ENCODE measurements at places on chromosomes 7 and 10.

- DNase-seq = no peak
Observed at GRCh38 chr10:70500368-70500767, 21.8 kb downstream of the PALD1 start.

- no peak for DNase-seq
Observed at GRCh38 chr7:120955577-120956149, 5.1 kb downstream of the ING3 start.

DNA sequence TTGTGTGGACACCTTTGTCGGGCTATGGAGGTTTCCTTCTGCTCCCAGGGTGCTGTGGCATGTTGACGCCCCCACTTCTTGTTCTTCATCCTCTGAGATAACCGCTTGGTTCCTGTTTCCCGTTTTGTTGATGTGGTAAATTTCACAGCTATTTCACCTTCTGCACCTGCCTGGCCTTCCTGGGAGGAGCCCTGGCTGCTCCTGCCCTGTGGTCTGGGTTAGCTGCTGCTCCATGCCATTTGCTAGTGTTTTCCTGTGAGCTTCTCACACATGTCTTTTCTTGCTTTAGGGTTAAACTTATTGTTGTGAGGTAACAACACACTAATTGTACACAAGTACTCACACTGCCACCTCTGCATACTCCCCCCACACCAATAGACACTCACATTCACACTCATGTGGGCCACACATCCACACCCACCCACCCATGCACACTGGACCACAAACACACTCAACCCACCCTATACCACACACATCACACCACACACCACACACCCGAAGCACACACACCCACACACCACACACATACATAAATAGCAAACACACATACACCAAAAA, 46.5 kb upstream of the MSMB start:
- DNase-seq = no peak

DNA sequence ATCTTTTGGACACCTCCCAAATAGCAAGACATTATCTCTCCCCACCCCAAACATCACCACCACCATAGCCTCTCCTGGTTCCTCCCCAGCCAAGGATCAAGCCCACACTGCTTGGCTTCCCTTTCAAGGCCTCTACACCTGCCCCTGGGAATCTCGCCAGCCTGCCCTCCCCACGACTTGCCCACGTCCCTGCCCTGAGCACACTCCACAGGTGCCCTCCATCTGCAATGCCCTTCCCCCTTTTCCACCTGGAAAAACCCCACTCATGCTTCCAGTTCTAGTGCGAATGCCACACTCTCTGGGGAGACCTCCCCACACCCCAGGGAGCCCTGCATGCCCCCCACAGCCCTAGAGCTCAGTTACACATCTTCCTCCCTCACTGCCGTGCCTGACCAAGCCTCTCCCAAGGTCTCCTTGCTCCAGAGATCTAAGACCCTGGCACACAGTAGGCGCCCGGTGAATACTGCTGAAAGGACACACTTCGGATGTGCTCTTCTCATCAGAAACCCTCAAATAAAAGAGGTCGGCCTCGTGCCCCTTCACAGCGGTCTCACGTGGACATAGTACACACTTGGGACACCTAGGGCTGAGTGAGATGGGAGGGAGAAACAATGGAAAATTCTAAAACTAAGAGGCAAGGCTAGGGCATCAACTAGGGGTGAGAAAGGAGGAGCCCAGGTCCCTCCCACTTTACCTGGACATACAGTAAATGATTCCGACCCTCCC, 91.4 kb downstream of the DLG5 start:
- DNase-seq = no peak

DNA sequence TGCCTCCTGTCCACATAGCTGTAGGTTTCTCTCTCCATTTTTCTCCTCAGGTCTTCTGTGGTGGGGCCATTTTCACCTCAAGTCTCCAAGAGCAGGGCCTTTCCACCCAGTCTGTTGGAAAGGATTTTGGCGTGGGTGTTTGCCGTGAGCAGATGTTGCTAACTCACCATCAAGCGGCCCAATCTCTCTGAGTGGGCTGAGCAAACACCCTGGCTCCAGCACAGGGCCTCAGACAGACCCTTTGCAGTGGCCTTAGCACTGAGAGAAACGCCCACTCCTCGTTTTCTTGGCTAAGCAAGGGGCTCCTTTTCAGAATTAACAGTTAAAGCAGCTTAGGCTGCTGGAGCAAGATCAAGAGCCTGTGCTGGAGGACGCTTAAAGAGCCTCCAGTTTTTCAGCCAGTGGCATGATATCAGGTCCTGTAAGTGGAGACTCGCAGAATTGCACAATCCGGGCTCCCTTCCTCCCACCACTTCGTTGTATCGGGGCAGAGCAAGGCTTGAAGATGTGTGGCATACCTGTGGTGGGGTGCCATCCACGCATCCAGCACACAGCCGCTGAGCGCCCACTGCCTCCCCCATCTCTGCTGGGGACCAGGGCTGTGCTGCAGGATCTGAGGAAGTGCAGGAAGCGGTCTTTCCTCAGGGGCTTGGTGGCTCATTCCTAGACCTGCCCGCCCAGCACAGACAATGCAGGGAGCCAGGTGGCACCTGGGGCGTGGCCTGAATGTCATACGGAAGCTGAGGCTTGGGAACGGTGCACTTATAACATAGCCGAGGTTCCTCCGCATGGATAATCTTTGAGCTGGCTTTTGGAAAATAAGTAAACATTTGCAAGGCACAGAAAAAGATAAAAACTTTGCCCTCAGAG, 142.7 kb downstream of the ADARB2 start:
- no peak for DNase-seq

- DNase-seq = no peak
Observed at GRCh38 chr7:194252-195009, 2.1 kb downstream of the FAM20C start.

GRCh38 chr10:11194859-11195586, 177.4 kb downstream of the CELF2 start:
- no peak for DNase-seq

GRCh38 chr7:155484483-155485399, 26.8 kb downstream of the EN2 start:
- DNase-seq = no peak

- DNase-seq = no peak
Observed at GRCh38 chr10:62978482-62978881, 154.6 kb upstream of the NRBF2 start.

GRCh38 chr7:47738563-47739166, 156.8 kb upstream of the TNS3 start:
- peak; percentile 68 for DNase-seq

GRCh38 chr10:110901954-110902819, 16.8 kb downstream of the BBIP1 start:
- DNase-seq = no peak

- no peak for DNase-seq
Observed at GRCh38 chr7:25260862-25261494, 32.7 kb upstream of the NPVF start.

DNA sequence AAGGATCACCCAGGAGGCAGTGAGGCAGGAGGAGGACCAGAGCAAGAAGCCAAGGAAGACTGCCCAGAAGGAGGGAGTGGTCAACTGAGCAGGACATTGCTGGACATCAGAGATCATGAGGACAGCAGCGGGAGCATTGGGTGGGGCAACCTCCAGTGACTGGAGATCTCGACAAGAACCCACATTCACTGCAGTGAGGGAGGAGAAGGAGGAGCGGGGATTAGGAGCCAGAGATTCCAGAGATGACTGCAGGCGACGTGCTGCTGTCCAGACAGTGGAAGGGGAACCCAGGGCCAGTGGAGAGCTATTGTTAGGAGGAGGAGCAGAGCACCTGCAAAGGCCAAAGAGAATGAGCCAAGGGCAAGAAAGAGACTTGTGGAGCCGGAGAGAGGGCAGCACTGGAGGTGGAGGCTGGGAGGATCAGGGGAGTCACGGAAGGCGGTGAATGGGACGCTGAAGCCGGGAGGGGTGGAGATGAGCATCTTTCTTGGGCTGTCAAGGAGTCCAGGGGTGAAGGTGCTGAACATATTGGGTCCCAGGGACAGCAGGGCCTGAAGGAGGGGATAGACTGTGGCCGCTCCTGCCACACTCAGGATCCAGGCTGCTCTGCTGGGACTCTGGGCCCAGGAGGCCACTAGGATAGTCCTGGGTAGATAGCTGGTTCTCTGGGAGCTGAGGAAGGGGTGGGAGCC, 140.1 kb upstream of the UNC5B start:
- DNase-seq = no peak

- DNase-seq = no peak
Observed at GRCh38 chr7:24728503-24729364, 28.5 kb downstream of the GSDME start.

DNA sequence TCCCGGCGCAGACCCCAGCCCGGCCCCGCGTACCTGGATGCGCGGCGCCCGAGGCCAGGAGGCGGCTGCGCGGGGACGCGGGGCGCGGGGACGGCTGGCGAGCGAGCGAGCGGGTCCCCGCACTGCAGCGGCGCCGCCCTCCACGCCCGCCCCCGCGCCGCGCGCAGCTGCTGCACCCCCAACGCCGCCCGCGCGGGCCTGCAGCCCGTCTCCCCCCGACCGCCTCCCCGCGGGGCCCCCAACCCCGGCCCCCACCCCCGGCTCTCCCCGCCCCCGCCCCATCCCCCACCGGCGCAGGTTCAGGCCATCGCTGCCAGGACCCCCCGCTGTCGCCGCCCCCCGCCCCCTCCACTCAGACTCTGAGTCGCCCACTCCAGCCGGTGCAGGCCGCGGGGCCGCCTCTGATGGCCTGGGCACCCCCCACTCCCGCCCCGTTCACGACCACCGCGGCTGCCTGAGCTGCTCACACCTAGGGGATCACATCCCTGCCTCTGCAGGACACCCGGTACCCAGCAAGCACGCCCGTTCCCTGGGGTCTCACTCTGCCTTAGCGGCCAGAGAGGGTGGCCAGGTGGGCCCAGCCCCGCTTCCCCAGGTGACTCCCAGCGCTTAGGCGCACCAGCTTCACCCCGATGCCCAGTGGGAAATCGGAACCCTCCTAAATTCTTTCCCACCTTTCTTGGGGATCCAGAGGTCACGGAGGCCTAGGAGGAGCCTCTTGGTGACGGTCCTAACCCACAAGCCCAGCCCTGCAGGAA, 13.9 kb upstream of the DNAAF5 start:
- peak; percentile 53 for DNase-seq

DNA sequence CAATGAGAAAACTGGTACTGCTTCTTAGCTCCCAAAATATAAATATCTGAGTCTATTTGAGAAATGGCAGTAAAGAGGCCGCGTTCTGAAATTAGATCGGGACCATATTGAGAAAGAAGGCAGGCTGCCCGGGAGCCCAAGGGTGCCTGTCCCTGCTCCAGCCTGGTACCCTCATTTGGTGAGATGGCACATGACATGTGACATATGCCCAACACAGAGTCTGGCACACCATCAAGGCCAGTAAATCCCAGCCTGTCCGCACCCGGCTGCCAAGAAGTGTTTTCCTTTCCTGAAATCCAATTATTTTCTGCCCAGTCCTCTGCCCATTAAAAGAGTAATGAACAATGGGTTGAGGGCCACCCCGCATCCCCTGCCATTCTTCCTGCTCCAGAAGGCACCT, 66.4 kb downstream of the CDH23 start:
- no peak for DNase-seq

DNA sequence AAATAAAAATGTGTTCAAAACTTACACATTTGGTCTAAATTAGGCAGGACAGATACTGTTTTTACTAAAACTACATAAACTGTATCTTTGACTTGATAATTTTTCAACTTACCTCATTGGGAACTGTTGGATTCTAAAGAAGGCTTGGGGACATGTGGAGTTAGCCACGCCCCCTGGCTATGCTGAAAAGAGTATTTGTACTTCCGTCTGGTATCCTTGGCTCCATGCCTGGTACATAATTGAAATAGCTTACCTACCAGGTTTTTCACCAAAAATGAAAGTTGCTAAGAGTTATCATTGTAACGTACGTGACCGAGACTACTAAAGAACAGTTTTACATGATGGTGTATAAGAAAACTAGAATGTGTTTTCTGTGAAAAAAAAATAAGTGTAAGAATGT, 604.8 kb upstream of the IGFBP3 start:
- DNase-seq = no peak

- no peak for DNase-seq
Observed at GRCh38 chr7:43391518-43391917, 191.4 kb upstream of the STK17A start.

DNA sequence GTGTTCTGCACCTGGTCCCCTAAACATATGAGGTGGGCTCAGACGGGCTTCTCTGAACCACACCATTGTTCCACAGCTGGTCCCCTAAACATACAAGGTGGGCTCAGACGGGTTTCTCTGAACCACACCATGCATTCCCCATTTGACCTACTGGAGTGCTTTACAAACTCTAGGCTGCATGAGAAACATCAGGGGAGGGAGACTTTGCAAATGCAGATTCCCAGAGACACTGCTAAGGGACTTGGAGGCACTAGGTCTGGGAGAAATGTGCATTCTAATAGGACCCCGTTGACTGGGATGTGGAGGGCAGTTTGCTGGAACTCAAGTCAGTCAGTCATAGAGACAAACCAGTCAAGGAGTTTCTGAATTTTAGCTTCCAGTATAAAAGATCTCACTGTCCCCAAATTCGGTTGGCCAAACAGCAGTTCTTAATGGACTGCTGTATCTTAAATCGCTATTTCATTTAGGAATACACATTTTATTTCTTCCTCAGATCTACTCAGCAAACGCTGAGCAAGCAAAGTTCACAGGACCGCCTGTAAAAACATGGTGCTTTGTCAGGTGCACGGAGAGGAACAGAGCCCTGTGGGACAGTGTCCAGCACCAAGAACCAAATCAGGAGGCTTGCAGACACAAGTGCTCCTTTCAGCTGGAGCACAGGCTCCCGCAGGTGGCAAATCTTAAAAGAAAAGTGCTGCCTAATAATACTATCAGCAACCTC, 198.8 kb downstream of the SFMBT2 start:
- no peak for DNase-seq

DNA sequence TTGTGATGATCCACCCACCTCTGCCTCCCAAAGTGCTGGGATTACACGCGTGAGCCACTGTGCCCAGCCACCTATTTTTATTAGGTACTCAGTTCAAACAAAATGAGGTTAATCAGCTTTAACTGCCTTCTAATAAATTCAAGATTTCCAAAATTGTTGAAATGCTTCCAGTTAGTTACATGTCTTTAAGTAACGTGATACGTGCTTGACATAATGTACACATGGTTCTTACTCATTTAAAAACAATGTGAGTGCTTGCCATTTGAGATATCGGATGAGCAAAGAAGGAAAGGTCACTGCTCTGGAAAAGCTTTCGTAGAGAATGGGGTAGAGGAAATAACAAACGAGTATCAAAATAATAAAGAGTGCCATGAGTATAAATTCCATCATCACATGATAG, 83.6 kb downstream of the KMT2E start:
- no peak for DNase-seq
